ENCODE measurements at places on chromosomes 5 and 9.

DNA sequence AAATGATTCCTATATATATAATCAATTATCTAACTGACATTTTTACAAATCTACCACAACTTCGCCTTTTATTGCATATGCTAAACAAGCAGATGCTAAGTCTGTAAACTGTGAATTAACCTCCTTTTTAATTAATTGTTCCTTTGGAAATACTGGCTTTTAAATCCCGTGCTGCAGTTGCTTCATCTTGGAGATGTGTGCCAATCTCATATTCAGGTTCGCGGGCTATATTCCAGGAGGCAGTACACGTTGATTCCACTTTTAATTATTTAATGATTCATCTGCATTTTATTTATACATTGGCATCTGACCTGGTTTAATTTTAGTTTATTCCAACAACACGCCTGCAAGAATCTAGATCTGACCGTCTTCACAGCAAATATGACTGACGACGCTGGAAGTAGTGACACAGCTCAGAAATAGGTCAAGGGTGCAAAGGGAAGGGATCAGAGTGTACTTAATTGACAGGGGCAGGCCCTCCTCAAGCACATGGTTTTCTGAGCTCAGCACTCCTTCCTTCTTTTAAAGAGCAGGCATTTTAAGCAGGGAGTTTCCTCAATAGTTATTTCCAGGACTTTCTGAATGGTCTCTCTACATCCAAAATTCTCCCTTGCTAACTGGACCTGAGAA is 125.2 kb downstream of the GLIS3 start:
- DNase-seq, result no peak

GRCh38 chr9:21883642-21884041 is 81.2 kb downstream of the MTAP start:
- no peak for DNase-seq

GRCh38 chr9:1034271-1034670 is 15.9 kb upstream of the DMRT2 start:
- DNase-seq, result no peak

DNA sequence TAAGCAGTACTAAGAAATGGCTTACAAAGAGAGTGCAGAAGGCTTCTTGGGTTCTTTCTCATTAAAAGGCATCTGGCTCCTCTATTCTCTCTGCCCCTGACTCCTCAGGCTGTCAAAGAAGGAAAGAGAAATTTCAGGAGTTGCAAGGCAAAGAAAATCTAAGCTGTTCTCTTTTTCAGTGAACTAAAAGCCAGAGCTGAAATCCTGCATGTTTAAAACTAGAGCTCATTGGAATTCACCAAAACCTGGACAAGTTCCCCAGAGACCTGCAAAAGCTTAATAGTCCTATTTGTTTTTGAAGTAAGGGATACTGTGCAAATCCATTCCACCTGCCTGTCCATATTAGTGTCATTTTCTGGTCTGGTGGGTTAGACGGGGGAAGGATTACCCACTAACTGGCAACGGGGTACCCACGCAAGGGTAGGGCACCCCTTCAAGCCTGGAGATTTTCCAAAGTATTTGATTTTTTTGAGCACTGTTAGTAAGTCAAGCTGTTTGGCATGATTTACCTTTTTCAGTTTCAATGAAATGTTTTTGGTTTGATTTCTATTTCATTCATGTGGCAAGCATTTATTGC is 179.3 kb downstream of the FSTL4 start:
- DNase-seq, result no peak

DNA sequence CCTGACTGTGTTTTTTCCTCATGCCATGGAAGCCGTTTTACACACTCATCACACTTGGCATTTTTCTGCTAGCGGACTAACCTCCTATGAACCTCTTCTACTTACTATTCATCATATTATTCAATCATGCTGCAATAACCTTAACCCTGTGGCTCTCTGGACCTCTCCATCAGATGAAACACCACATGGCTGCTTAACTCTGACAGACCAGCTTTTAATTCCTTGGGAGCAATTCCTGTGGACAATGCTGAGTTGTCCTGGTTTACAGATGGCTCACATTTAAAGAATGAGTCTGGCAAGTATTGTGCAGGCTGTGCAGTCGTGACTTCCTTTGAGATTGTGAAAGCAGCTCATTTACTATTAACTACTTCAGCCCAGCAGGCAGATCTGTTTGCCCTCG is 9.0 kb downstream of the OR1J1 start:
- DNase-seq, result no peak

GRCh38 chr5:68688547-68688946 is 405.3 kb upstream of the SLC30A5 start:
- no peak for DNase-seq

DNA sequence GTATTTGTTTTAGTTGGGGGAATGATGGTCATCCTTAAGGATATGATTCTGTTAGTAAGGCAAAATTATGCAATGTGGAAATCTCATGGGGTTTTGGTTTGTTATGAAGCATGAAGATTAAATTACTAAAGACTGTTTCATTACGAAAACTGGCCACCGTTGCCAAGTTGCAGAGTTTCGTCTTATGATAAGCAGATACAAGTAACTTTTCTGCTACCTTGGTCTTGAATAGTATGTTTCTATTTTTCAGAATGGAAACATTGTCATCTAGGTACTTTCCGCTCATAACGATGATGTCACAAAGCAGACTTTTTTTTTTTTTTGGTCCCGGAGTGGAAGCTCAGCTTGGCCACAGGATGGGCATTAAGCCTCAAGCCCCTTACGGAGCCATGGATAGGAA is 4.2 kb downstream of the CCNI2 start:
- DNase-seq, result no peak

DNA sequence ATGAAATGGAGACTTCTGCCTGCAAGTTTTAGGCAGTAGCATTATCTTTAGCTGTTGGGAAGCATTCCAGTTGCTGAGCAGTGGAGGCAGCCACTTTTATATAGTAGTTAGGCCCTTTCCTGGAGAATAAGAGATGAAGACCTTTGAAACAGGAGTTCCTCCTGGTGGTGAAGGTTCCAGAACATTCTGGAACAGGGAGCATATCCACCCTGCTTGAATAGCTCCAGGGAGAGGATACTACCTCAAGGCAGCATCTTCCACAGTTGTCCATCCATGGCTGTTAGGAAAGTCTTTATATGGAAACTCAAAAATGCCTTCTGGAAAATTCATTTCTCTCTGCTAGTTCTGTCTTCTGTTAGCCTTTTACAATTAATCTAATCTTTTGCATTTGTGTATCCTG is 3.0 kb downstream of the ASPN start:
- DNase-seq, result no peak

Measured in GM12892 (cell line).